ENCODE measurements at places on chromosomes 1 and 21.

DNA sequence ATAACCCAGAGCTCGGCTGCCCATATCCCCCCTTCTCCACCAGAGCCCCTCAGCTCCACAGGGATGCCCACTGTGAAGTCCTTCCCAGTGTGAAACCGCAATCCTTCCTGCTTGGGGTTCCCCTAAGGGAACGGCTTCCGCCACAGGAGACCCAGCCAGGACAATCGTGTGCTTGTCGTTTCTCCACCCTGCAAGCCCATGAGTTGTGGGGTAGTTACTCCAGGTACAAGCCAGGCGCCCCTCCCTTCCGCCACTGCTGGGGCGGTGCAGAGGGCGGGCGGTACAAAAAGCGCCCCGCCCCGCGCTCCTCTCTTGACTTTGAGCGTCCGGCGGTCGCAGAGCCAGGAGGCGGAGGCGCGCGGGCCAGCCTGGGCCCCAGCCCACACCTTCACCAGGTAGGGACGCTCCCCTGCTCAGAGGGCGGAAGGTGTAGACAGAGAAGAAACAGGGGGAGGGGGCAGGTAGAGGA, at the start of gene TINAGL1:
Gene TINAGL1, plus strand, starts transcription at position 315 of the 469 bp plus-strand sequence. CDS start 634 bp downstream, outside the sequence.
- peak; percentile 13 for DNase-seq

DNA sequence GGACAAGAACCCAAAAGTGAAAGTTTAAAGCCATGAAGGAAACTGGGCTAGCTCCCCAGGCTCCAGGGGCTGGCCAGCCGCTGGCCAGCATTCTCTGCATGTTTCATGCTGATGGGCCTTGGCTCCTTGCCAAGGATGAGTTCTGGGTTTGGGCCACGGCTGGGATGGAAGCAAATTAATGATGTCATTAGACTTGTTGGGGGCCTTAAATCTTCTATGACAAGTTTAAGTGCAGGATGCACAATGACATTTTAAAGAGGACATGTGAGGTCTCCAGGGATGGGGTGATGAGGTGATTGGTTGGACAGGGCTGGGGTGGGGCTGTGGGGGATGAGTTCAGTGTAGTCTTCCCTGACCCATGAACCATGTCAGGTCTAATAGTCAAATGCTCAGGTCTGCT, 199.6 kb downstream of the TRABD2B start:
- DNase-seq: no peak

DNA sequence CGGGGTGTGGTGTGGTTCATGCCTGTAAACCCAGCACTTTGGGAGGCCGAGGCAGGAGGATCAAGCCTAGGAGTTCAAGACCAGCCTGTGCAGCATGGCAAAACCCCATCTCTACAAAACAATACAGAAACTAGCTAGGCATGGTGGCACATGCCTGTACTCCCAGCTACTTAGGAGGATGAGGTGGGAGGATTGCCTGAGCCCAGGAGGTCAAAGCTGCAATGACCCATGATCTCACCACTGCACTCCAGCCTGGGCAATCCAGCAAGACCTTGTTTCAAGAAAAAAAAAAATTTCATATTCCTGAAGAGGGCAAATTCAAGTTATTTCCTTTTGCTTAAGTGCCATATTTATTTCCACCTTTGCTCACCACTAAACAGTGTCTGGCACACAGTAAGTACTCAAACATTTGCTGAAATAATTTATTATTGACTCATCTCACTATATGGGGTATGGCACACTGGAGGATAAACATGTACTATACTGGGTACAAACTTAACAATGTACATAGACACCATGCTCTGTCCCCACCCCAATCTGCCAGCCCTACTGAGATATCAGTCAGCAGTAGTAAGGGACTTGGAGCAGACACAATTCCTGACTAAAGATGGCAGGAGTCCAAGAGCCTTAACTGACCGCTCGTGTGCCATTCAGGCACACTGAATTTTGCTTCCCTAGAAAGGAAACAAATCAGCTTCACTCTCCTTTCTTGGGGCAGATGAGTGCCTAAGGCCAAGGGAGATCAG, 15.5 kb downstream of the MEAF6 start:
- DNase-seq: no peak

DNA sequence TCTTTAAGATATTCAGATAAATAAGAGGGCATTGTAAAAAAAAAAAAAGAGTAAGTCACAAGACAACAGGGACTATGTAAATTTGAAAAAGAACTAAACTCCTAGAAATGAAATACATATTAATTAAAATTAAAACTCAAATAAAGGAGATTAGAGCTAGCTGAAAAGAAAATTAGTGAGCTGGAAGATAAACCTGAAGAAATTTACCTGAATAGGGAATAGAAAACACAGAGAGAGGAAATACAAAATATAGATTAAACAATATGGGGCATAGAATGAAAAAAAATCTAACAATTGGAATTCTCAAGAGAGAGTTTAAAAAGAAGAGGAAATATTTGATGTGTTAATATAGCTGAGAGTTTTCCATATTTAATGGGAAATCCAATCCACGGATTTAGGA, 35.6 kb upstream of the TADA1 start:
- no peak for DNase-seq

GRCh38 chr21:36773117-36773516, 74.2 kb downstream of the SIM2 start:
- no peak for DNase-seq

- DNase-seq: no peak
Observed at GRCh38 chr1:25598879-25599278, 17.7 kb upstream of the MAN1C1 start.

DNA sequence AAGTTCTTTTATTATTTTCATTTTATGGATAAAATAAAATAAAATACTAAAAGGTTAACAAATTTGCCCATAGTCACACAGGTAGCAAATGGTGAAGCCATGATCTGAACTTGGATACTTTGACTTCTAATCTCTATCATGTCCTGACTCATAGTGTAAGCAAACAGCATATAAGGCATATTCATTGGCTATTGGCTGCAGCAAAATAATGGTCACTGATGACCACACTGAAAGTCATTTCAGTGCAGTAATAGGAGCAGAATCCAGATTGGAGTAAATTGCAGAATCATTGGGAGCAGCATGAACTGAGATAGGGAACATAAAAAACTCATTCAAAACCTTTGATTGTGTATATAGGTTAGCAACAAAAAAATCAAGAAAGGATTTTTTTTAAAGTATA, 262.9 kb downstream of the PLA2G4A start:
- no peak for DNase-seq

DNA sequence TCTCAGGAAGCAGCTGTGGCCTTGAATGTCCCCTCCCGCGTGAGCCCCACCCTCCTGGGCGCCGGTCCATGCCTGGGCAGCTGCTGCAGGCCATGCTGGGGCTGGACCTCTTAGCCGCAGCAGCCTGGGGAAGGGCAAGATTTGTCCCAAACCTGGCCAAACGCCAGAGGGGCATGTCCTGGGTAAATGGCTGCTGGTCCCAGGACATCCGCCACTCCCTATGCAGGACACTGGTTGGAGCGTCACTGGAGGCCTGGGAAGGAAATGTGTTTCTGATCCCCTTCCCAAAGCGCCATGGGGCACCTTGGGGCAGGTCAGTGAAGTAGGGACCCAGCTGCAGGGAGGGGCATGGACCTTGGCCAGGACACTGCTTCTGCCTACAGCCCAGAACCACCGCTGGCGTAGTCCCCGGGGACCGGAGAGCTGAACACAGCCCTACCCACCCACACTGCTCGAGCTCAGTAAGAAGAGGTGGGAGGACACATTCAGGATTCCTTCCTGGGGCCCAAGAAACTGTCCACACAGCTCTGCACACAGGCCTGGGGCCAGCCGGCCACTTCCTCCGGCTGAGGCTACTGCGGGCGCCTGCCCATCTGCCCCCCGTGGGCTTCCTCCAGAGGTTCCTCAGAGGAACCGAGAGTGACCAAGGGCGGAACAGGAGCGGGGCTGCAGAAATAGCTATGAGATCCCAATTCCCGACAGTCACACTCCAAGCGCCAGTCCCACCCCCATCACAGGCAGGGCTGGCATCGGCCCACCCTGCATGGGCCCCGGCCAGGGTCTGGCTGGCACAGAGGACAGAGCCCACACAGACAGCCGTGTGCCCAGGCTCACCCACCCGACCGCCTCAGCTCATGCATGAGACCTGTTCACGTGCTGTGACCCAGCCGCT, 10.8 kb upstream of the PLEKHG5 start:
- DNase-seq: no peak

DNA sequence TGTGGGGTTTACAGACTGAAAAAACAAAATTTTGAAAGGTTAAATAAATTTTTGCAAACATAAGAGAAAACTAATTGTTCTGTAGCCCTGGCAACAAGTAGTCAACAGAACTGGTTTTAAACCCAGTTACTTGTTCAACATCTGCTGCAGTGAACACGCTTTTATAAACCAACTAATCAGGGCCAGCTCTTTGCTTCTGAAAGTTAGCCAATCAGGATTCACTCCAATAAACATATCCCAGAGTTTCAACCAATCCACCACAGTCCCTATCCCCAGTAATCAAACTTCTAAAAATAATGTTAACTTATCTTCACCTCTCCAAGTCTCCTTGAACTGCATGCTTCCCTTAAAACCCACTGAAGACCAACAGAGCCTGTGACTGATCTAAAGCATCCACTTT, 306.6 kb downstream of the CTH start:
- DNase-seq: no peak

DNA sequence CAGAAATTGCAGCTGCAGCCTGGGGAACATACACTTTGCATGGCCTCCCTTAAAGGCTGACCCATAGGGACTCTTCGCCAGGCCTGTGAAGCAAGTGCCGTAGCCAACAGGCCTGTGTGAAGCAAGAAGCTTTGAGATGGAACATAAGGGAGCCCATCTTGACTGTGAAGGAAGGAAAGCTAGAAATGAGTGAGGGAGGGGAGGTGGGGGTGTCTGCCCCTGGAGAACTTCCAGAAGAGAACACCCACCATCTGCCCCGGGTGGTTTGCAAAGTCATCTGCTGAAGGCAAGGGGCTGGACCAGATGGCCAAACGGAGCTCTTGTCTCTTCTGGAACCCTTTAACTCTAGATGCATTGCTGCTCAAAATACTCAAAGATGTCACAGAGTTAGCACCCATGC, 103.3 kb upstream of the GRIK3 start:
- no peak for DNase-seq

DNA sequence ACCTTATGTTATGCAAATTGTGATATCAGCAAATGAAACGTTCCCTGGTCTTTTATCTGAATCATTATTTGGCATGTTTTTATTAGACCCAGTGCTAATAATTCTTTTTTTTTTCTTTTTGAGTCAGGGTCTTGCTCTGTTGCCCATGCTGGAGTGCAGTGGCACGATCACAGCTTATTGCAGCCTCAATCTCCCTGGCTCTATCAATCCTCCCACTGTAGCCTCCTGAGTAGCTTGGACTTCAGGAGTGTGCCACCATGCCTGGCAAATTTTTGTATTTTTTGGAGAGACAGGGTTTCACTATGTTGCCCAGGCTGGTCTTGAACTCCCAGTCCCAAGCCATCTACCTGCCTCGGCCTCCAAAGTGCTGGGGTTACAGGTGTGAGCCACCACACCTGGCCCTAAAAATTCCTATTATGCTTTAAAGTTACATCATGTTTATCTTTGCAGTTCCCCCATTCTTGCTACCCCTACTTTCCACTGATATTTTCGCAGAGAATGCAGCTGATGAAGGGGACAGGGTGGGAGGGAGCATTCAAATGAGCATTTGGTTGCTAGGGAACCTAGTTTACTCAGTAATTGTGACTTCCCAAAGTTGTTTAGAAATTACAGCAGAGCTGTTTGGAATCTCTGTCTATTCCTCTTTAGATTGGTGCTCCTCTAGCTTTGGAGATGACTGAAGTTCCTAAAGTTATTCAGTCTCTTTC, 18.4 kb downstream of the C1orf21 start:
- no peak for DNase-seq

DNA sequence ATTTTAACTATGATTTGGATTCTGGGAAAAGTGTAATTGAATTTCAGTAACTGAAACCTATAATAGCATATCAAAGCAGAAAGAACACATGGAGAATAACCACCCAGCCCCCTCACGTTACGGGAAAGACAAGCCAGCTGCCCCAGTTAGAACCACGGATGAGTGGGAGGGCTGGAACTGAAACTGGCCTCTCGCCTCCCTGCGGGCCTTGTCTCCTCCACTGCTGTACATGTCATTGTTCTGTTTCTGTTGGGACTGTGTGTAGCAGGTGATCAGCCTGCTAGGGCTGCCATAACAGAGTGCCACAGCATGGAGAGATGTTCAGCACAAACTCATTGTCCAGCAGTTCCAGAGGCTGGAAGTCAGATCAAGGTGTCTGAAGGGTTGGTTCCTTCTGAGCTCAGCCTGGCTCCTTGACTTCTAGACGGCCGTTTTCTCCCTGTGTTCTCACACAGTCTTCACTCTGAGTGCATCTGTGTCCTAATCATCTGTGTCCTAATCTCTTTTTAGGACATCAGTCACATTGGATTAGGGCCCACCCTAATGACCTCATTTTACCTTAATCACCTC, 52.4 kb downstream of the MAP3K21 start:
- DNase-seq: no peak

- no peak for DNase-seq
Observed at GRCh38 chr1:232369451-232370296, 260.3 kb downstream of the SIPA1L2 start.

DNA sequence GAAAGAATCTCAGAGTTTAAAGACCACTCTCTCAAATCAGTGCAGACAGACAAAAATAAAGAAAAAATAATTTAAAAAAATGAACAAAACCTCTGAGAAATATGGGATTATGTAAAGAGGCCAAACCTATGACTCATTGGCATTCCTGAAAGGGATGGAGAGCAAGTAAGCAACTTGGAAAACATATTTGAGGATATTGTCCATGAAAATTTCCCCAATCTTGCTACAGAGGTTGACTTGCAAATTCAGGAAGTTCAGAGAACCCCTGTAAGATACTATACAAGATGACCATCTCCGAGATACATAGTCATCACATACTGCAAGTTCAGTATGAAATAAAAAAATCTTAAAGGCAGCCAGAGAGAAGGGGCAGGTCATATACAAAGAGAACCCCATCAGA, 43.7 kb upstream of the IVNS1ABP start:
- no peak for DNase-seq

DNA sequence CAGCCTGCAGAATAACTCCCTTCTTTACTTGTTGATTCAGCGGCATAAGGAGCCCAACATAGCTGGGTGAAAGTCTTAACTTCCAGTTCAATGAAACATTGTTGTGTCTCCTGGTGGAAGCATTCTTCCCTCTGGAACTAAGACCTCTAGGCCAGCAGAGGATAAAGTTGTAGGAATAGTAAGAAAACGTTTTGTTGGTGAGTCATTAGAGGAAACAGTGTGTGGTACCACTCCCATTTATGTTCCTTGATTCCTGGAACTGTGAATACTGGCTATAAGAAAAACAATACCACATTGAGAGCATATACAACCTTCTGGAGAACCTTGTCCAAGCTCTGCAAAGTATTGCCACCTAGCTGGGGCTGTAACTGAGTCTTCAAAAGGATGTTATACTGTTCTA, 737.4 kb upstream of the ZP4 start:
- DNase-seq: no peak

DNA sequence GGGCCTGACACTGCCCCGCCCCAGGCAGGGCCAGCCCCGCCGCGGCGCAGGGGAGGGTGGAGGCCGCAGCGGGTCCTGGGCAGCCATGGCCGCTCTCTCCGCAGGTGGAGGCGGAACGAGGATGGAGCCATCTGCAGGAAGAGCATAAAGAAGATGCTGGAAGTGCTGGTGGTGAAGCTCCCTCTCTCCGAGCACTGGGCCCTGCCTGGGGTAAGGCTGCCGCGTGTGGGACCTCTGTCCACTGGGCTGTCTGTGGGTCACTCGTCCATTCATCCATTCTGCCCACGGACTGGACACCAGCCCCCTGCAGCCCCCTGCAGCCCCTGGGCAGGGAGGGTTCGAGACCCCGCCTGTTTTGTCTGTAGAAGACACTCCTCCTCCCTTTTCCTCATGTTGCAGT, 18.4 kb upstream of the LRRC3 start:
- DNase-seq: no peak

- DNase-seq: no peak
Observed at GRCh38 chr1:222109836-222110235, 367.9 kb upstream of the DUSP10 start.

- DNase-seq: no peak
Observed at GRCh38 chr1:191970116-191970515, 188.1 kb upstream of the RGS18 start.

All from naive thymus-derived CD4-positive, alpha-beta T cell (primary cell).